Stimulated activated naive CD8-positive, alpha-beta T cell treated with anti-CD3 and anti-CD28 coated beads, Interleukin-15, amount 100 ng/mL, for 72 hours (primary cell): ENCODE measurements at places on chromosomes 11 and 22.

DNA sequence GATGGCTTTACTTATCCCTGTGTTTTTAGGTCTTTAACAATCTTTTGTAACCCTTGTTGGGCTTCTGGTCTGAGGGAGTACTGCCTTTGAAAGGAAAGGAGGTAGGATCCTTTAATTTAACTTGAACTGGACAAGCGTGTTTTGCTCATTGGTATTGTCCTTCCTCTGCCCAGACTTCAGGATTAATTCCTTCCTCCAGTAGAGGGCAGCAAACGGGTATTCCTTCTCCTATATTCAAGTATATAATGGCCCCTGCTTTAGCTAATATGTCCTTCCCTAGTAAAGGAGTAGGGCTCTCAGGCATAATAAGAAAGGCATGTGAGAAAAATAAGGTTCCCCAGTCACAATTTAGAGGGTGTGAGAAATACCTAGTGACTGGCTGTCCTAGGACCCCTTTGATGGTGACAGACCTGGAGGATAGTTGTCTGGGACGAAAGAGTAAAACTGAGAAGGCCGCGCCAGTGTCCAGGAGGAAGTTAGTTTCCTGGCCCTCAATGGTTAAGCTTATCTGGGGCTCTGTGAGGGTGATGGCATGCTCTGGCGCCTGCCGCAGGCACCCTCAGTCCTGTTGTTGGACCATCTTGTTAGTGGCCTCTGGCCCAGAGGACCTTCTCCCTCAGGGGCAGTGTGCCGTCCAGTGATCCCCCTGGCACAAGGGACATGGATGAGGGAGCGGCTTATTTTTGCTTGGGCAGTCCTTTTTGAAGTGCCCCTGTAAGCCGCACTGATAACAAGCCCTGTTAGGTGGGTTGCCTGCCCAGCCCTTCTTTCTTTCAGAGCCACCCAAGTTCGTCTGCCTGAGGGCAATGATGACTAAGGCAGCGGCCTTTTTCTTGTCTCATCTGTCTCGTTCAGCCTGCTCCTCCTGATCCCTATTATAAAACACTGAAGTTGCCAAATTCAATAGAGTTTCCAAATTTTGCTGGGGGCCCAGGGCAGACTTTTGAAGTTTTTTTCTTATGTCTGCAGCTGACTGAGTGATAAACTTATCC, 51.8 kb downstream of the C11orf71 start:
- peak; percentile 23 for DNase-seq

- no peak for DNase-seq
Observed at GRCh38 chr11:130999086-130999485, 82.8 kb upstream of the SNX19 start.

GRCh38 chr22:28903080-28903479, 19.7 kb downstream of the ZNRF3 start:
- DNase-seq, result no peak

DNA sequence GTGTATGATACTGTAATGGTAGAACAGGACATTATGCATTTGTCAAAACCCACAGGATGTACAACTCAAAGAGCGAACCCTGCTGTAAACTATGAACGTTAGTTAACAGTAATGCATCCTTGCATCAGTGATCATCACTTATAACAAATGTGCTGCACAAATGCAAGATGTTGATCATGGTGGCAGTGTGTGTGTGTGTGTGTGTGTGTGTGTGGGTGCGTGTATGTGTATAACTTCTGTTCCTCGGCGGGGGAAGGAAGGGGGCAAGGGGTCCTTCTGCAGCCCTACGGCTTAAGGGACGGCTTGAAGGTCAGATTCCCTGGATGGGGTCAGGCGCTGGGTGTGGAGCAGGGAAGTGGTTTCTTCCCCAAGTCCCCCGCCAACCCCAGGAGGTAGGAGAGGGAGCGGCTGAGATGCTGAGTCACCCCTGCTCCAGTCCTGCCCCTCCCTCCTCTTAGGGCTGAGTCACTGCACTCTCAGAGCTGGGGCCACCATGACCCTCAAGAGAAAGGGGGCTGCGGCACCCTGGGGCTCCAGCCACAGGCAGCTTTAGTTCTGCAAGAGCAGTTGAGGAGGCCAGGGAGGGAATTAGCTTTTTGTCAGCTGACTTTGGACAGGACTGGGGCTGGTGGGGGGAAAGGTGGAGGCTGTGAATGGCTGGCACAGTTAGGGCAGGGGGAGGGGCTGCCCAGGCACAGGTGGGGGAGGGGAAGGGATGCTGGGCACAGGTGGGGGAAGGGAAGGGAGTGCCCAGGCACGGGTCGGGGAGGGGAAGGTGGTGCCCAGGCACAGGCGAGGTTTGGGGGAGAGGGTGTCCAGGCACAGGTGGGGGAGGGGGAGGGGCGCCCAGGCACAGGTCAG, 8.8 kb upstream of the CTSD start:
- peak; percentile 59 for DNase-seq

DNA sequence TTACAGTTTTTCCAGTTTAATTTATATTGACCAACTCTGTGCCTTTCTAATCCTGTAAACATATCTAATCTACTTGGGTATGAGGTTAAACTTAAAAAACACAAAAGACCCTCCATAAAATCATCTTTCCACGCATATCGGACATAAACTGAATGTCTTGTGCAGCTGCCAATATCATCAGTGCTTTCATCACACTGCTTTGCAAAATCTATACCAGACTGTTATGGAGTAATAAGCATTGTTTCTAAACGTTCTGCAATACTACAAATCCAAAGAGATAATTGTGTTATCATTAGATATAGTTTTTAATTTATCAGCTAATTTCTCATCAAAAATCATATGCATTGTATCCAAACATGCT, 36.1 kb upstream of the AMPD3 start:
- no peak for DNase-seq

DNA sequence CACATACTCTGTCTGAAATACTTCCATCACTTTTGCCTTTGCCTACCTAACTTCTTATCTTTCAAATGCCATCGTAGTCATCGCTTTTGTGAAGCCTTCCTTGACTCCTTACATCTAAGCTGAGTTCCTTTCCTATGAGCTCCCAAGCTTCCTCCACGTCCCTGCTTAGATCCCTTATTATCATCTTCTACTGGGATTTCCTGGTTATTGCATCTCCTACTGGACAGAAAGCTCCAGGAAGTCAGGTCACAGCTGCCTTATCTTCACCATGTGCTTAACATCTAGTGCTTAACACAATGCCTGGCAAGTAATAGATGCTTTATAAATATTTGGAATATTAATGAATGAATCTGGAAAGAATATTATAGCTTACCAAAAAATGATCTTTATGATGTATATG, 5.9 kb downstream of the YPEL4 start:
- DNase-seq, result no peak

- no peak for DNase-seq
Observed at GRCh38 chr11:69636512-69637197, 4.3 kb upstream of the CCND1 start.

DNA sequence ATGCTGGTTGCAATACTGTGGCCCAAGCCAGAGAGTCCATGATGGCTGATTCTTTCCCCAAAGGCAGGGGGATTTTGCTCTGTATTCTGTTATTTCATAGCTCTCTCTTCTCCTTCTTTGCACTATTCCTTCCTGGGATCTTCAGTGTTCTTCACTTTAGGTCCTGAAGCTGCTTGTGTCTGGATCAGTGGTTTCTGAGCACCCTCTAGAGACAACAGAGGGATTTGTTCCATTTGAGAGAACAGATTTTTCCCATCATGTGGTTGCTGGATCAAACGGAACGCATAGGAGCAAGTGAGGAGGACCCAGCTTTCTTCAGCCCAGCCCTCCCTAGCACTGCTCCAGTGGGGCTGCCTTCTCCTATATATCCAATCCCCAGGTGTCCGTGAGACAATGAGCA, 68.7 kb upstream of the SYN3 start:
- DNase-seq, result no peak

GRCh38 chr11:129770993-129771392, 44.7 kb upstream of the TMEM45B start:
- no peak for DNase-seq

DNA sequence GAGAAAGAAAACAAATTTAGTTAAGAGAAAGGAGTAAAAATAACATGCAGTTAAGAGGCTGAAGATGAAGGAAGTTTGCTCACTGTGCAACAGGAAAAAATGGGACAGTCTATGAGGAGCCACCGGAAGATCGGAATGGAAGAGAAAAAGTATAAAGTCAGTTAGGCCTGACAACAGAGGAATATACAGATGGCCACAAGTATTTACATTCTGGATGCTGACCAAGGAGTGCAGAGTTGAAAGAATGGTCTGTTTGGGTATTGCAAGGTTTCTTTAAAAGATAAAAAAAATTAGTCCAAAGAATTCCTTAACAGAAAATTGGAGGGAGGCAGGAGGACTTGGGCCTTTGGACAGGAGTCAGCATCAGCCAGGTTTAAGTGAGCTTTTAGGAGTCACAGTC, 37.5 kb downstream of the RBFOX2 start:
- no peak for DNase-seq
